Neural progenitor cell (in vitro differentiated cells): ENCODE measurements at places on chromosomes 3 and 15. TPM values are rescaled to one million over a fixed set of nuclear protein-coding genes. Genes with fewer than 3 reads are reported as not detected.

GRCh38 chr15:99310745-99311144 lies 59.5 kb downstream of the LRRC28 start:
- DNase-seq = no peak

- DNase-seq = no peak
Measured at GRCh38 chr3:152797751-152798432, 37.0 kb upstream of the P2RY1 start.

GRCh38 chr3:112115806-112116383 lies 17.2 kb downstream of the GCSAM start:
- DNase-seq = no peak

- DNase-seq = no peak
Measured at GRCh38 chr15:70058642-70059360, 38.9 kb downstream of the TLE3 start.

GRCh38 chr15:73806698-73807483 lies 53.7 kb upstream of the INSYN1 start:
- peak; percentile 34 for DNase-seq

DNA sequence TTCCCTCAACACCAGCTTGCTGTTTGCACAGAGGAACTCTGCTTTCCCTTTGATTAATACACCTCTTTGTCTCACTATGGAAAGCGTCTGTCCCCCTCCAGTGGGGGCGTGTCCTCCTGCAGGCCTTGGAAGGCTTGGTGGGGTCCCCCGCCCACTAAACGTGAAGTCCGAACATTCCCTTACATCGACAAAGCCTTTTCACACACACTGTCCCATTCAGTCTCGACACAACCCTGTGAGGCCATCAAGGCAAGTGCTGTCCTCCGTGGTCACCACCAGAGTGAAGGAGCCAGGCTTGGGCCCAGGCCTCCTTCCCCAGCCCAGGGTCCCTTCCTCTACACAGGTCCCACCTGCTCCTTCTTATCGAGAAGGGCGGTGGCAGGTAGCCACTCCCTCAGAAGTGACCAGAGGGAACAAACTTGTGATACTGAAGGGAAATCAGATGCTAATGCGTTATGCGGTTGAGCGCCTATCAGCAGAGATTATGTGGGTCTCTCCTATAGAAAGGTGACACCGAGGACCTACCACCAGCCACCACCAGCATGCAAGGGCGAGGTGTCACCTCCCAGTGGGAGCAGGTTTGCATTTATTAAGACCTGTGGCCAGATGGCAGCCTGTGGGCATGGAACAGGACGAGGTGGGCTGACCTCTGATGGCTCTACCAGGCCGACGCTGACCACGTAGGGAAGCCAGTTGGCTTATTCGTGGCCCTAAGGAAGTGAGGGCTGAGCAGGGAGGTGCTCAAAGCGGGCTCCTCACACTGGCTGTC lies 6.6 kb downstream of the NRROS start:
- no peak for DNase-seq

DNA sequence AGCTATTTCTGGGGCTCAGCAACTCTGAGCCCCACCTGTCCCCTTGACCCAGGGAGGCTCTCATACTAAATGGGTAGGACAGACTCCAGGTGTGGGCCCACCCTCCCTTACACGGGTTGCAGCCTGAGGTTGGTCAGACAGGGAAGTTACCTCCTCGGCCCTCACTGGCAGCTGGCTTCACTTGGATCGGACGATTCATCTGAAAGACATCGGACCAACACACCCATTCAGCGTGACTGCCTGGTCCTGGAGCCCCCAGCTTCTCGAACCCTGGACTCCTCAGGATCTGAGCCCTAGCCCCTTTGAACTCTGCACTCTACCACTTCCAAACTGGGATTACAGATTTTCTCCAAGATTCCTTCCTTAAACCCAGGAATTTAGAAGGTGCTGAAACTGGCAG lies 15.4 kb downstream of the CELF6 start:
- DNase-seq = no peak

GRCh38 chr3:141411251-141411771 lies 43.0 kb downstream of the ZBTB38 start:
- no peak for DNase-seq

DNA sequence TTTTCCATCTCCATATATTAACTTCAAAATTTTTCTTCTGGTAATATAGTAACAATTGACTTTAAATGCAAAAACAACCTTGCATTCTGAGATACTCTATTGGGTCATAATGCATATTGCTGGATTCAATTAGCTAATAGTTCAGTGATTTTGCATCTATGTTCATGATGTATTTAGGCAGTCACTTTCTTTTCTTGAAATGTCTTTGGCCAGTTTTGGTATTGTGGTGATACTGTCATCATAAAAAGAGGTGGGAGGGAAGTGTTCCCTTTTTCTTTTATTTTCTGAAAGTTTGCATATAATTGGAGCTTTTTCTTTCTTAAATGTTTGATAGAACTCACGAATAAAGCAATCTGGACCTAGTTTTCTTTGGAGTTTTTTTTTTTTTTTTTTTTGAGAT lies 67.4 kb upstream of the ZNF148 start:
- no peak for DNase-seq

GRCh38 chr3:133424937-133425869 lies 25.3 kb downstream of the BFSP2 start:
- DNase-seq = no peak

DNA sequence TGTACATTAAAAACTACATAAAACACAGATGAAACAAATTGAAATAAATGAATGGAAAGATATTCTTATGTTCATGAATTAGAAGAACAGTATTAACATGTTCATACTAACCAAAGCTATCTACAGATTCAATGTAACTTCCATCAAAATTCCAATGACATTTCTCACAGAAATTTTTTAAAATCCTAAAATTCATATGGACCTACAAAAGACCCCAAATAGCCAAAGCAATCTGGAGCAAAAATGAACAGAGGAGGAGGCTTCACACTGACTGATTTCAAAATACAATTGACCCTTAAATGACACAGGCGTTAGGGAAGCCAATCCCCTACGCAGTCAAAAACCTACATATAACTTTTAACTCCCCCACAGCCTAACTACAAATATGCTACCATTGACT lies 39.4 kb downstream of the KPNA1 start:
- no peak for DNase-seq

DNA sequence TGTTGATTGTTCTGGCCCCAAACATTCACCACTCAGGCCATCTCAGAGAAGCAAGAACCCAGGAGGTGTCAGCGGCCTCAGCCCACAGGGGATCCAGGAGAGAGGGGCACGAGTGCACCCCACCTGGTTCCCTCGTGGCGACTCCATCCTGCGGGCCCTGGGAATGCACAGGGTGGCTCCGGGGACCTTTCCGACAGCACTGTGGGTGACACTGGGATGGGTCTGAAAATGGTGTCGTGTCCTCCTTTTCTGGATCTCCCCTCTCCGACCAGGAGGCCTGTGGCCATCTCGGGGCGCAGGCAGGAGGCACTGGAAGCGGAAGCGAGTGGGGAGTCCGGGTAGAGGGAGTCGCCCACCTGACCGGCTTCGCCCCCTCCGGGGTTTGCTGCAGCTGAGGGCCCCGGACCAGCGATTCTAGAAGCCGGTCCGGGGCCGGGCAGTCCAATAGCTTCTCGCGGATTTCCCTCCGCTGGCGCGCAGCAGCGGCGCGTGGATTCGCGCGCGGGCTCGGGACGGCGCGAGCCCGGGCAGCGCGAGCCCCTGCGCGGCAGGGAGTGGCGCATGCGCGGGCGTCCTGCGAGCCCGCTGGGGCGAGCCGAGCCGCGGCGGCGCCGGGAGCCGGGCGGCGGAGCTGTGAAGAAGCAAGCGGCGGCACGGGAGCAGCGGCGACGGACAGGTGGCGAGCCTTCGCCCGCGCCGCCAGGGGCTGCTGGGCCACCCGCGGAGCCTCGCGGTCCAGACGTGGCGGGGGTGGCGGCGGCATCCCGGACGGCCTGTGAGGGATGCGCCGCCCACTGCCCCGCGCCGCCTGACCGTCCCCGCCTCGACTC lies at the start of gene DOCK3:
Gene DOCK3, plus strand, starts transcription at position 579 of the 830 bp plus-strand sequence. CDS start 337 bp downstream, outside the sequence.
- peak; percentile 93 for DNase-seq

- no peak for DNase-seq
Measured at GRCh38 chr3:107308716-107309115, 68.5 kb upstream of the CCDC54 start.

GRCh38 chr3:110506890-110507289 lies 564.7 kb upstream of the NECTIN3 start:
- no peak for DNase-seq

DNA sequence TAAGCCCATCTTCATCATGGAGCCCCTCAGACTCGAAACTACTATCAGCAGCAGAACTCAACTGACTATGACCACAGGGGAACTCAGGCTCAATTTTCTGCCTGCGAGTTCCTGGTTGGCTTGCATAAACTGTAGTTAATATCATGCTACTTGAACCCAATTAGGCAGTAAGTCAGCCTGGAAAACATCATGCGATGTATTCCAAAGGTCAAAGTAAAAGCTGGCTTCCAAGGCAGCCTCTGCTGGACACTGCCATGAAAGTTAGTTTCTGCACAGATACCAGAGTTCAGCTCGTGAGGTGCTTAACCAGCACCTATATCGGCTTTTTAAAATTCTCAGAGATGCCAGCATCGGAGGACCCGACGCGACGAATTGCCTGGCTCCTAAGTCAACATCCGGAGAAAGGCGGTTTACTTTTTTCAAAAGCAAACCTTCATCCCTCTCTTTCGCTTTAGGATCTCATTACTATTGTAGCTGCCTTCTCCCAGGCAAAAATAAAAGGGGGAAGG lies 3.8 kb downstream of the ANP32A start:
- no peak for DNase-seq

- DNase-seq = no peak
Measured at GRCh38 chr3:186598108-186598784, 14.6 kb upstream of the AHSG start.

SV2B gene
- 0.02 and 0.19 TPM in 2 replicates for total RNA-seq

EFHB gene
- 1.7 and 2.0 TPM in 2 replicates for total RNA-seq

MST1R gene
- 0.32 and 1.8 TPM in 2 replicates for total RNA-seq

C3orf18 gene
- 8.5 and 15.6 TPM in 2 replicates for total RNA-seq

GPR15 gene
- total RNA-seq = not detected in 2 replicates
